GM04504 (cell line): ENCODE measurements at places on chromosomes 3 and 15.

GRCh38 chr3:107684431-107684925 lies 161.7 kb downstream of the BBX start:
- no peak for DNase-seq

- no peak for DNase-seq
Measured at GRCh38 chr15:27527490-27528067, 556.6 kb downstream of the GABRG3 start.

DNA sequence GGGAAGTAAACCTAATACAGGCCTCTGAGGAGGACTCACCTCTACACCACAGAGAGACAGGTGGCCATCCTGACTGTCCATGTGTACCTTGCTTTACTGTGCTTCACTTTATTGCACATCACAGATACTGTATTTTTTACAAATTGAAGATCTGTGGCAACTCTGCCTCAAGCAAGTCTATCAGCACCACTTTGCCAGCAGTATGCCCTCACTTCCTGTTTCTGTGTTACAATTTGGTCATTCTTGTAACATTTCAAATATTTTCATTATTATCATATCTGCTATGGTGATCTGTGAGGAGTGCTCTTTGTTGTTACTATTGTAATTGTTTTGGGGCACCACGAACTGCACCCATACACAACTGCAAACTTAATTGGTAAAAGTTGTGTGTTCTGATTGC lies 78.0 kb downstream of the BBX start:
- no peak for DNase-seq

DNA sequence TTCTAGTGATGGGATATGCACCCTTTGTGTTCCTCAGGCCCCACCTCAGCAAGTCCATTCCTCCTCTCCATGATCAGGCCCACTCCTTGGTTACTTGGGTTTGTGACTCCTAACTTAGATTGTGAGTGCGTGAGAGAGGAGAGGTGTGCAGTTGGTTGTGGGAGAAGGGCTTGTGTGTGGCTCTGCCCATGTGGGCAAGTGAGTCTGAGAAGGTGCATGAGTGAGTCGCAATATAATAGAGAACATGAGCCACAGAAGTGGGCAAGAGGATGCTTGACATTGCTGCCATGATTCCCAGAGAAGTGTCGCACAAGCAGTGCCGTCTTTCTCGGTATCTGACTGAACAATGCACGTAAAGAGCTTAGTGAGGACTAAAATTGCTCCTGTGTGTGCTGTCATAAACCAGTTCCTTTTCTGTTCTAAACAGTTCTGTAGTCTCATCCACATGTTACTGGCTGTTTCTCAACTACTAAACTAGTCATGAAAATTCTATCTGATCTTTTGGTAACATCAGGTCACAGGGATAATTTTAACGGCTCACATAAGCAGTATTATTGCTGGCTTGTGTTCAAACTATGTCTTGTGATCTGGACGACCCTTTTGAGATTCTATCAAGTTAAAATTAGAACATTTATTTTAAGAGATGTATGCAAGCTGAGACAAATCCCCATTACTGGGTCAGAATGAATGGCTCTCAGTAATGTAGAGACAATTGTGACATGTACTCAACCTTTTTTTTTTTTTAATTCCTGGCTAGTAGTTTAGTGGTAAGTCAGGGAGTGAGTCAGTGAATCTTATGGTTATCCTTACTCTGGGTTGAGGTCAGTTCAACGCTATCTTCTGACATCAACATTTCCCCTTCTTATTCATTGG lies 25.6 kb downstream of the GYG1 start:
- peak; percentile 75 for DNase-seq

DNA sequence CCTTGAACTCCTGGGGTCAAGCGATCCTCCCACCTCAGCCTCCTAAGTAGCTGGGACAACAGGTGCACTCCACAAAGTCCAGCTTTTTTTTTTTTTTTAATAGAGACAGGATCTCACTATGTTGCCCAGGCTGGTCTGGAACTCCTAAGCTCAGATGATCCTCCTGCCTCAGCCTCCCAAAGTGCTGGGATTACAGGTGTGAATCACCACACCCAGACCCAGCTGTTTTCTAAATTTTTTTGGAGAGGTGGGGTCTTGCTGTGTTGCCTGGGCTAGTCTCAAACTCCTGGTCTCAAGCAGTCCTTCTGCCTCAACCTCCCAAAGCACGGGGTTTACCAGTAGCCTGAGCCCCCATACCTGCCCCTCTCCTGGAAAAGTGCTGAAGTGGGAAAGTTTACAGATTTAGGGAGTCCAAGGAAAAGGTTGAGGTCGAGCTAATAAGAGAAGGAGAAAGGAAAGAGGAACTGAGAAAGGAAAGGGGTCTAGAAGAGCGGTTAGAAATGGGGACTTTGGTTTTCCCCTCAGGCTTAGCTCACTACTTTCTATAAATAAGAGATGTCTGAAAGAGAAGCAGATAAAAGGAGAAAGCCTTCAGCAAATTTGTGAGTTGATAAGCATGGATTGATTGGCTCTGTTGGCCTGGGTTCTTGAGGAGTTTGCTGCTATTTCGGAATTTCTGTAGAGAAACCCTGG lies 23.6 kb downstream of the UBE2E1 start:
- DNase-seq, result no peak

- DNase-seq, result no peak
Measured at GRCh38 chr3:134606033-134607025, 44.5 kb downstream of the KY start.

- no peak for DNase-seq
Measured at GRCh38 chr3:103393395-103394186, 958.8 kb downstream of the ZPLD1 start.

GRCh38 chr3:127339928-127340861 lies 52.3 kb upstream of the PRR20G start:
- DNase-seq, result no peak

- DNase-seq, result no peak
Measured at GRCh38 chr15:36694574-36694973, 115.1 kb downstream of the CDIN1 start.

- DNase-seq, result no peak
Measured at GRCh38 chr3:17910922-17911321, 168.5 kb upstream of the TBC1D5 start.

GRCh38 chr3:161672478-161672877 lies 175.9 kb downstream of the OTOL1 start:
- no peak for DNase-seq

GRCh38 chr15:59995568-59996297 lies 8.4 kb upstream of the FOXB1 start:
- no peak for DNase-seq

DNA sequence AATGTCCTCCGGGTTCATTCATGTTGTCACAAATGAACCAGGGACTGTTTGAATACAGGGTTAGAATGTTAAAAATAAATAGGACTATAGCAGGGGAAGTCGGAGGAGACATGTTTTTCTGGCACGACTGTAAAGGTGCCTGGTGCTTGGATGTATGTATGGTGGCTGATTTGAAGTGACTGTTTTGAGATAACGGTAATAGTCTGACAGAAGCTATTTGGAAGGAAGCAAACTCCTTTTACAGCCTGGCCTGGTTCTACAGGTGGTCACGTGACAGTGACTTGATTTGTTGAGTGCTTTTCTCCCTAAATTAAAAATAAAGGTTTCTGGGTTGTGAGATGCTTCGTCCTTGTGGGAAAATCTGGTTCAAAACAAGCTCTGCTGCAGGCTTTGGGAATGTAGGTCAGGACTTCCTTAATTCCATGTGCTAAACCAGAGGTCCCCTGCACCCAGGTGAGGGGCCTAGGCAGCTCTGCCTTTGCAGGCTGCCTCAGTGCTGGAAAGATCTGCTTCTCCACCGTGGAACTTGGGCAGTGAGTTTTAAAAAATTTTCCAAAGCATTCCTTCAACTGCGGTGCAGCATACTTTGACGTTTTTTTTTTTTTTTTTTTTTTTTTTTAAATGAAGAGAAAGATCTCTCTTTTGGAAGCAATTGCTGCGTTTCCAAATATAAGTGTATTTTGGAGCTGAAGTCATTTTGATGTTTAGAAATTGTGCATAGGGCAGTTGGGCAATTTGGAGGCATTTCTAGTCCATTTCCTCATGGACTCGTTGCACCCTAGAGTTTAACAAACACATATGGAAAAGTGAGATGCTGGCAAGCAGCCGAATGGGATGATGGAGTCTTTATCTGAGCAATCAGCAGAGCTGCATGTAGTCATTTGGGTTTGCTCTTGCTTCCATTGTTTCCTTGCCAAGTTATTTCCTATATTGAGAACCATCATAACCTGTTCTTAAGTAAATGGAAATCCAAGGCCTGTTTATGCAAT lies 30.9 kb downstream of the ITPR1 start:
- no peak for DNase-seq
